ENCODE measurements at places on chromosomes 13 and 19.

- peaks cover 10% of the 10 kb centered on the region for H3K27me3 ChIP-seq
- peaks cover 5% of the 10 kb centered on the region for H3K4me1 ChIP-seq
- no peak for ATAC-seq
- no peak overlapping the region for H3K27ac ChIP-seq
- no peak overlapping the region for H3K4me3 ChIP-seq
Measured at GRCh38 chr19:35034005-35034502, 3.8 kb downstream of the SCN1B start.

GRCh38 chr13:40969169-40969901 is 49.8 kb downstream of the ELF1 start:
- peaks cover 50% of the 10 kb centered on the region for H3K4me1 ChIP-seq
- H3K27me3 ChIP-seq = no peaks in the 10 kb centered on the region

DNA sequence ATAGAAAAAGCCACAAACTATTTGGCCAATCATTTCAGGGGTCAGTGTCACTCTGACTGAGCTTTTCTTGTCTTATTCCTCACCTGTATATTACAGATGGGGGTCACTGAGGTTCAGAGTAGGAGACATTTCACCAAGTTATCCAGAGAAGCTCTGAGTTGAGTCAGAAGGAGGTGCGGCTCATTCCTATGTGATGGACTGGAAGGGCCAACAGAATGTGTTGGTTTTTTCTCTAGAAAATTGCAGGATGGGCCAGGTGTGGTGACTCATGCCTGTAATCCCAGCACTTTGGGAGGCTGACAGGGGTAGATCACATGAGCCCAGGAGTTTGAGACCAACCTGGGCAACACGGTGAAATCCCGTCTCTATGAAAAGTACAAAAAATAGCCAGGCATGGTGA is 24.5 kb upstream of the ZNF83 start:
- H3K4me1 ChIP-seq = peaks cover 4% of the 10 kb centered on the region
- no peaks in the 10 kb centered on the region for H3K27me3 ChIP-seq
- peak overlapping the region; percentile 60 for H3K27ac ChIP-seq
- no peak overlapping the region for H3K4me3 ChIP-seq
- ATAC-seq = no peak

DNA sequence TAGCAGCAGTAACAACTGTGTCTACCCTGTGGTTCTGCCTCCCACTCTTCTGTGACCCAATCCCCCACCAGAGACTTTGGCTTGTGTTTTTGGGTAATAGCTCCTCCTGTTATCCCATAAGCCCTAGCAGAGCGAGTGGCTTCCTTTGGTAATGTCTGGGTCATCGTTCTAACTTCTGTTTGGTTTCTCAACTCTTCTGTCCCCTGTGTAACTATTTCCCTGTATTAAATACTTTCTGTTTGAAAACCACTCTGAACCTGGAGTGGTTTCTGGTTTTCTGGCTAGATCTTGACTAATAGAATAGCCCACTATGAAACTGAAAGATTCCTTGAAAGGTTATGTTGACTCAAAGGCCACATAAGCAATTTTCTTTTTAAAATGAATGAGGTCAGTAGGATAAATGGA is 350.0 kb downstream of the DCT start:
- ATAC-seq = peak; percentile 62
- peaks cover 3% of the 10 kb centered on the region for H3K27me3 ChIP-seq
- H3K36me3 ChIP-seq = no peaks in the 10 kb centered on the region
- H3K4me3 ChIP-seq = no peak overlapping the region
- H3K27ac ChIP-seq = no peak overlapping the region
- H3K4me1 ChIP-seq = no peaks in the 10 kb centered on the region

DNA sequence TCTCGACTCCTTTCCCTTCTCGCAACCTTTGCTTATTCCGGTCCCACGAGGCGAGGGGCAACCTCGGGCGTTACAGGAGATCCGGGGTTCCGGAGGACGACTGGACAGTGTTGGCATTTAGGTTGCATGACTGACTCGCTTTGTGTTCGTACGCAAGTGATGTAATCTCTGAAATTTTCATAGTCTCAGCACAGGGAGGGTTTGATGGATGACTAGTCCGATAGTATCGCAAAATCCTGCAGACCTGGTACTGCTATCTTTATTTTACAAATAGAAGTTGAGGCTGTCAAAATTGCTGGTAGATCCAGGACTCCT is 342 bp downstream of the DDX49 start:
- ATAC-seq = no peak
- no peaks in the 10 kb centered on the region for H3K4me1 ChIP-seq
- no peaks in the 10 kb centered on the region for H3K27me3 ChIP-seq
- H3K27ac ChIP-seq = peak overlapping the region; percentile 95

- H3K27ac ChIP-seq = no peak overlapping the region
- H3K4me1 ChIP-seq = no peaks in the 10 kb centered on the region
- no peak for ATAC-seq
- no peak overlapping the region for H3K4me3 ChIP-seq
- no peaks in the 10 kb centered on the region for H3K36me3 ChIP-seq
Measured at GRCh38 chr19:28292822-28293500, 920.0 kb downstream of the UQCRFS1 start.

- peak overlapping the region; percentile 98 for H3K4me3 ChIP-seq
- peak; percentile 72 for ATAC-seq
- H3K27me3 ChIP-seq = no peaks in the 10 kb centered on the region
- H3K27ac ChIP-seq = peak overlapping the region; percentile 99
- H3K4me1 ChIP-seq = peaks cover 37% of the 10 kb centered on the region
Measured at GRCh38 chr19:18290302-18291018, 9.0 kb upstream of the JUND start.

GRCh38 chr13:83201506-83201905 is 680.8 kb downstream of the SLITRK1 start:
- H3K4me1 ChIP-seq = no peaks in the 10 kb centered on the region
- no peaks in the 10 kb centered on the region for H3K36me3 ChIP-seq
- H3K4me3 ChIP-seq = no peak overlapping the region
- no peaks in the 10 kb centered on the region for H3K27me3 ChIP-seq
- no peak overlapping the region for H3K27ac ChIP-seq

GRCh38 chr19:48575931-48576622 is 24.1 kb downstream of the SULT2B1 start:
- no peaks in the 10 kb centered on the region for H3K36me3 ChIP-seq
- no peaks in the 10 kb centered on the region for H3K27me3 ChIP-seq
- no peak overlapping the region for H3K27ac ChIP-seq
- H3K4me3 ChIP-seq = no peak overlapping the region
- H3K4me1 ChIP-seq = no peaks in the 10 kb centered on the region
- ATAC-seq = no peak

- H3K4me1 ChIP-seq = peaks cover 35% of the 10 kb centered on the region
- H3K36me3 ChIP-seq = peaks cover 20% of the 10 kb centered on the region
- no peaks in the 10 kb centered on the region for H3K27me3 ChIP-seq
- peak; percentile 97 for ATAC-seq
Measured at GRCh38 chr13:74026753-74027152, 107.5 kb downstream of the KLF12 start.

DNA sequence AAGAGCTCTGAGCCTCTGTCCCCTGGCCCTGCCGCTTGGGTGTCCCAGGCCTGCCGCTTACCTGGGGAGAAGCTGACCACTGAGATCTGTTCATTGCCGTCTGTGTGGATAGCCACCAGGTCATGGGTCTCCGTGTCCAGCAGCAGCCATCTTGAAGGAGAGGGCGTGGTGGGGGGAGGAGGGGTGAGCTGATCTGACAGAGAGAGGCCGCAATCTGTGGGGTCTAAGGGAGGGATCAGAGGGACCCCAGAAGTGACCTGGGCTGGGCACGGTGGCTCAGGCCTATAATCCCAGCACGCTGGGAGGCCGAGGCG is 14.6 kb upstream of the GPR4 start:
- H3K4me1 ChIP-seq = peaks cover 19% of the 10 kb centered on the region
- no peak overlapping the region for H3K4me3 ChIP-seq
- no peak for ATAC-seq

- H3K4me1 ChIP-seq = peaks cover 4% of the 10 kb centered on the region
- no peaks in the 10 kb centered on the region for H3K27me3 ChIP-seq
- H3K4me3 ChIP-seq = no peak overlapping the region
- H3K27ac ChIP-seq = no peak overlapping the region
- H3K36me3 ChIP-seq = no peaks in the 10 kb centered on the region
Measured at GRCh38 chr13:27595055-27595811, 25.1 kb downstream of the LNX2 start.

- no peak for ATAC-seq
- no peaks in the 10 kb centered on the region for H3K4me1 ChIP-seq
- H3K27me3 ChIP-seq = peaks cover 7% of the 10 kb centered on the region
- H3K27ac ChIP-seq = no peak overlapping the region
Measured at GRCh38 chr13:74646091-74646490, 511.9 kb upstream of the KLF12 start.

GRCh38 chr13:50894504-50894903 is 15.1 kb upstream of the RNASEH2B start:
- H3K4me3 ChIP-seq = peak overlapping the region; percentile 81
- peak overlapping the region; percentile 85 for H3K27ac ChIP-seq
- no peak for ATAC-seq
- H3K27me3 ChIP-seq = no peaks in the 10 kb centered on the region
- H3K36me3 ChIP-seq = no peaks in the 10 kb centered on the region
- H3K4me1 ChIP-seq = peaks cover 26% of the 10 kb centered on the region

DNA sequence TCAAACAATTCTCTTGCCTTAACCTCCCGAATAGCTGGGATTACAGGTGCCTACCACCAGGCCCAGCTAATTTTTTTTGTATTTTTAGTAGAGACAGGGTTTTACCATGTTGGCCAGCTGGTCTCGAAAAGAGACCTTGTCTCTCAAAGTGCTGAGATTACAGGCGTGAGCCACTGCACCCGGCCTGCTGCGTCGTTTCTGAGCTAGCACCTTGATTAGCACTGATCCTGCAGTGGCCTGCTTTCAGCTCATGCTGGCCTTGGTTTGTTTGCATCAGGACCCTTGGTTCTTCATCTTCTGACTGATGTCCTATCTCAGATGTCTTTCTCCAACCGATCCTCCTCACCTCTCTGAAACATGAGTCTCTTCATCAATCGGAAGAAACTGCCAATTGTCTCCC is 4.9 kb upstream of the TFDP1 start:
- no peak overlapping the region for H3K4me3 ChIP-seq
- no peak for ATAC-seq
- H3K36me3 ChIP-seq = no peaks in the 10 kb centered on the region
- peaks cover 5% of the 10 kb centered on the region for H3K4me1 ChIP-seq
- no peak overlapping the region for H3K27ac ChIP-seq

GRCh38 chr13:80884056-80884785 is 543.3 kb upstream of the SPRY2 start:
- no peak overlapping the region for H3K27ac ChIP-seq
- no peaks in the 10 kb centered on the region for H3K4me1 ChIP-seq
- no peak for ATAC-seq
- H3K36me3 ChIP-seq = no peaks in the 10 kb centered on the region
- H3K4me3 ChIP-seq = no peak overlapping the region
- no peaks in the 10 kb centered on the region for H3K27me3 ChIP-seq

DNA sequence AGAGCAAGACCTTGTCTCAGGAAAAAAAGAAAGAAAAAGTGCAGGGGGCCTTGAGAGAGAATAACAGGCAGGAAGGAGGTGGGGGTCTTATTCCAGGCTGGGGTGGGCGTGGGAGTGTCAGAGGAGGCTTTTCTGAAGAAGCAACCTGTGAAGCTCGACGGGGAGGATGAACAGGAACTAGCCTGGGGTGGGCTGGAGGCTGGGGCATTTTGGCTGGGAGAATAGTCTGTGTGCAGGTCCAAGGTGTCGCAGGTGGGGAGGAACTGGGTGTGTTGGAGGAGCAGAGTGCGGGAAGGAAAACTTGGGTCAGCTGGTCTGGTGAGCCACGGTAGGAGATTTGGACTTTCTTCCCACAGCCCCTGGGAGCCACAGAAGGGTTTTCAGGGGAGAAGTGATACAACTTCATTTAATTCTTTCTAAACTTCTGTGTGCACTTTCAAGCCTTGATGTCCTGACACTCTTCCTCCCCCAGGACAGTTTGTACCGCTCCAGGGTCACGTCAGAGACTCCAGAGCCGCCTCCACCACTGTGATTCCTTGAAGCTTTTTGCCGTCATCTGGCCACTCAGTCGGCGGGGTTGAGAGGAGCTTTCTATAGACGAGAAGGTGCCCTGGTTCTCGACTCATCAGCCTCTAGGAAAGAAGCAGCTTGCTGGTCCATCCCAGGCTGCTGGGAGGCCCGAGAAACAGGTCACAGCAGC is 138.7 kb downstream of the SIPA1L3 start:
- H3K27ac ChIP-seq = peak overlapping the region; percentile 94
- no peaks in the 10 kb centered on the region for H3K27me3 ChIP-seq
- no peaks in the 10 kb centered on the region for H3K36me3 ChIP-seq
- peak overlapping the region; percentile 83 for H3K4me3 ChIP-seq

DNA sequence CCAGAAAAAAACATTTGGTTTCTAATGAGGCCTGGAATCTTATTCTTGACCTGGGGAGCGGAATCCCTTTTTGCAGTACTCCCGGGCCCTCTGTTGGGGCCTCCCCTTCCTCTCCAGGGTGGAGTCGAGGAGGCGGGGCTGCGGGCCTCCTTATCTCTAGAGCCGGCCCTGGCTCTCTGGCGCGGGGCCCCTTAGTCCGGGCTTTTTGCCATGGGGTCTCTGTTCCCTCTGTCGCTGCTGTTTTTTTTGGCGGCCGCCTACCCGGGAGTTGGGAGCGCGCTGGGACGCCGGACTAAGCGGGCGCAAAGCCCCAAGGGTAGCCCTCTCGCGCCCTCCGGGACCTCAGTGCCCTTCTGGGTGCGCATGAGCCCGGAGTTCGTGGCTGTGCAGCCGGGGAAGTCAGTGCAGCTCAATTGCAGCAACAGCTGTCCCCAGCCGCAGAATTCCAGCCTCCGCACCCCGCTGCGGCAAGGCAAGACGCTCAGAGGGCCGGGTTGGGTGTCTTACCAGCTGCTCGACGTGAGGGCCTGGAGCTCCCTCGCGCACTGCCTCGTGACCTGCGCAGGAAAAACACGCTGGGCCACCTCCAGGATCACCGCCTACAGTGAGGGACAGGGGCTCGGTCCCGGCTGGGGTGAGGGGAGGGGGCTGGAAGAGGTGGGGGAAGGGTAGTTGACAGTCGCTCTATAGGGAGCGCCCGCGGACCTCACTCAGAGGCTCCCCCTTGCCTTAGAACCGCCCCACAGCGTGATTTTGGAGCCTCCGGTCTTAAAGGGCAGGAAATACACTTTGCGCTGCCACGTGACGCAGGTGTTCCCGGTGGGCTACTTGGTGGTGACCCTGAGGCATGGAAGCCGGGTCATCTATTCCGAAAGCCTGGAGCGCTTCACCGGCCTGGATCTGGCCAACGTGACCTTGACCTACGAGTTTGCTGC is at the start of gene ICAM4:
ICAM4 (plus strand) TSS at position 153 of the 935 bp plus-strand sequence; CDS start at position 211, 58 bp downstream.
- H3K27me3 ChIP-seq = peaks cover 25% of the 10 kb centered on the region
- peak within 1 kb of the TSS; percentile 74 for H3K4me3 ChIP-seq
- H3K36me3 ChIP-seq = peaks cover 61% of the 10 kb centered on the region
- peak; percentile 55 for ATAC-seq

DNA sequence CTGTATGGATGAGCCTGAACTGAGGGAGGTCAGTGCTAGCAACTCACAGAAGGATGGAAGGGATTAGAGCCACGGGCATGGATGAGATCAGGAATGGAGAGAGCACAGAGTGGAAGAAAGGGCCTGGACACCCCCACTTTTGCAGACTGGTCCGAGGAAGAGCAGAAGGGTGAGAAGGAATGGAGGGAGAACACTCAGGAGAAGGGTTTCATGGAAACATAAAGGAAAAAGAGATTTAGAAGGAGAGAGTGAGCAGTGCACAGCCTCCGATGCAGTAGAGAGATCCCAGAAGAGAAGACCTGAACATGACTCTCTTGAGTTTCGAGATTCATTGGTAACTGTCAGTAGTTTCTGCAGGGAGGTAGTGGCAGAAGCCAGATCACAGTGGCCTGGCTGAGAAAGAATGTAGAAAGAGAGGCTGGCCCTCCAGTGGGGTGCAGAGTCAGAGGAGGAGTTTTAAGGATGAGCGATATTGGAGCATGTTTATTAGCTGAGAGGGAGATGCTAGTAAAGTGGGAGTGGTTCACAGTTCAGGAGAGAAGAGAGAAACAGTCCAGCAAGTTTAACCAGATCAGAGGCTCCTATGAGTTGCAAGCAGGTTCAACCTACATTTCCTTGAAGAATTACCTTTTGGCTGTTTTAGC is 108.9 kb downstream of the ZAR1L start:
- no peak for ATAC-seq
- H3K4me3 ChIP-seq = no peak overlapping the region
- no peaks in the 10 kb centered on the region for H3K4me1 ChIP-seq
- no peak overlapping the region for H3K27ac ChIP-seq

All from activated T-helper 17 cell treated with anti-CD3 and anti-CD28 coated beads, Interleukin-2, amount 50 U/mL, for 72 hours (primary cell).